ENCODE measurements at places on chromosomes 1 and 21. TPM values are rescaled to one million over a fixed set of nuclear protein-coding genes. Genes with fewer than 3 reads are reported as not detected.

CBS gene
- total RNA-seq: 47.0 TPM

RCOR3 gene
- 10.7 TPM for total RNA-seq

CTSE gene
- total RNA-seq: not detected

OR6F1 gene
- not detected for total RNA-seq

CFHR2 gene
- not detected for total RNA-seq

S100A9 gene
- total RNA-seq: not detected

SPRR5 gene
- total RNA-seq: not detected

CD244 gene
- 1.1 TPM for total RNA-seq

ASTN1 gene
- not detected for total RNA-seq
